ENCODE measurements at places on chromosomes 4 and X. TPM values are rescaled to one million over a fixed set of nuclear protein-coding genes. Genes with fewer than 3 reads are reported as not detected.

The FMR1NB gene
- polyA plus RNA-seq: 0.16 TPM

DNA sequence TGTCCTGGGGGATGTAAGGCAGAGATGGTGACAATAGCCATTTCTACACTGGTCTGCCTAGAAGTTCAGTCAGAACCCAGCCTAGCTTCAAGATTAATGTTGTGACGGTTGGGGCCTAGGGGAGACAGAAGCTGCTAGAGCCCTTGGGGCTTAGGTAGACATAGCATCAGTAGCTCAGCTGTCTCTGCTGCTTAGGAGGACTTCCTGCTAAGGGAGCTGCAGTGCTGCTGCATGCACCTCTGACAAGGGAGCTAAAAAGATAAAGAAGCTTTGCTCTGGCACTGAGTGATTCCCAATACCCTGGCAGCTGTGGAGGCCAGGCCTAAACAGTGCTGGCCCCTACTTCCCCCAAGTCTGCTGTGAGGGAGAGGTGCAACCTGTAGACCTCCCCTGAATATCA, 116.0 kb downstream of the CT47B1 start:
- no peak for DNase-seq

GRCh38 chrX:49041744-49042580, 1.2 kb downstream of the TFE3 start:
- no peak for DNase-seq

The TRMT2B gene
- 15.4 TPM for polyA plus RNA-seq

DNA sequence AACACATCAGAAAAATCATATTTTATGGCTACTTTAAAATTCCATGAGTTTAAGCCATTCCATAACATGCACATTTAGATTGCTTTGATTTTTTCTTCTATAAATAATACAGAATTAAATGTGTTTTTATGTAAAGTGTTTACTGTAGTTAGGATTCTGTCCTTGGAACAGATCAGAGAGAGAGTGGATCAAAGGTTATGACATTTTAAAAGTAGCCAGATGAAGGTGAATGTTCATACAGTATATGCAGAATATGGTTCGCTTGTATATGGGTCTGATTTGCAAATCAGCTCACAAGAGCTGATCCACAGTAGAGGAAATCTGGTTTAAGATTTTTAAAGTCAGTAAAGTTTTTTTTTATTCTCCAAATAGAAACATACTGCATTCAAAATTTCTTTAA, 7.2 kb upstream of the PALLD start:
- no peak for DNase-seq

The PAGE2B gene
- not detected for polyA plus RNA-seq

DNA sequence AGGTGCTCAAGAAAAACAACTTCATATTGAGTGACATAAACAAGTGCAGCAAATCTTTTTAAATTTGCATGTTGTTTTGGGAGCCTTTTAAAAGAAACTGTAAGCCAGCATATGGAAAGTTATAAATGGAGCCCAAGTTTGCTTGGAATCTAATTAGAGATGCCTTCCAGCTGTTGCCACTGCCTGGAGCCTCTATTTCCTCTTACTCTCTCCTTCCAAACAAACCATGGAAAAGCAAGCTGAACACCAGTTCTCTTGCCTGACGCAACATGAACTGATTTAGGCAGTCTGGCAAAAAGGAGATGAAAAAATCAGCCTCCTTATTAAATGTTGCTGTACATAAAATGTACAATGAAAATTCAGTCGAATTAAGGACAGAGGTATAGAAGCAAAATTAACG, 21.5 kb downstream of the ARSJ start:
- no peak for DNase-seq

DNA sequence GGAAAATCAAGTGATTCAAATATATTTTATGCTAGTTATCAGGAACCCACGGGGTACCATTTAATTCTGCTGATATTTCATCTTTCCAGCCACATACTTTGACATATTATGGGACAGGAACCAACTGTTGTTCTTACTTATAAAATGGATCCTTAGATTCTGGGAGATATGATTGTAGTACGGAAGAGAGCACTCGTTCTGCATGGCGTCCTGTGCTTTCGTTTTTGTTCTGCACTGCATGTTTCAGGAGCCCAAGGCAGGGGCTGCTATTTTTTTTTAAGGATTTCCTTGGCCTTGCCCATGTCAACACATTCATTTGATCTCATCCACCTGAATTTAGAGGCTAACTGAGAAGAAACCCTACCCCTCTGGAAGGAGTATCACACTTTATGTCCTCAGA, 245.5 kb upstream of the TLL1 start:
- no peak for DNase-seq

- no peak for DNase-seq
These were observed 53.3 kb downstream of the AR start for GRCh38 chrX:67596839-67597790.

The NDST3 gene
- 3.0 TPM for polyA plus RNA-seq

The IGBP1 gene
- polyA plus RNA-seq: 104 TPM

The NUP62CL gene
- 13.0 TPM for polyA plus RNA-seq

DNA sequence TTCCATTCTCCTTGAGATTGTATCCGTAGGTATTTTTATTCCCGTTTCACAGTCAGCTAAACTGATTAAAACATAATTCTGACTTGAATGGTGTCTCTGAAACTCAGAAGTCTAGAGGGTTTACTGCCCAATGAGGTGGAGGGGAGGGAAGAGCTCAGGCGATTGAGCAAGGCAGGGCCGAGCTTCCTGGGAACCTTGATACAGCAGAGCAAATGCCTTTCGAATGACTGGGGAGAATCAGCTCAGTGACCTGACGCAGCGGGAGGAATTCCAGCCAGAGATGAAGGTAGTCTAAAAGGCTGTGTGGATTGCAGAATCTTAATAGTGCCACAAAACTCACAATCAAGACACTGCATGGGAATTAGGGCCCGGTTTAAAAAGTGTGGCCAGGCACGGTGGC, 233.6 kb downstream of the EVC2 start:
- no peak for DNase-seq

The KIAA1210 gene
- 1.5 TPM for polyA plus RNA-seq

GRCh38 chr4:150363721-150364688, 217.9 kb upstream of the MAB21L2 start:
- DNase-seq: no peak

- DNase-seq: no peak
These were observed 118.6 kb downstream of the SLIT2 start for GRCh38 chr4:20370274-20370673.

DNA sequence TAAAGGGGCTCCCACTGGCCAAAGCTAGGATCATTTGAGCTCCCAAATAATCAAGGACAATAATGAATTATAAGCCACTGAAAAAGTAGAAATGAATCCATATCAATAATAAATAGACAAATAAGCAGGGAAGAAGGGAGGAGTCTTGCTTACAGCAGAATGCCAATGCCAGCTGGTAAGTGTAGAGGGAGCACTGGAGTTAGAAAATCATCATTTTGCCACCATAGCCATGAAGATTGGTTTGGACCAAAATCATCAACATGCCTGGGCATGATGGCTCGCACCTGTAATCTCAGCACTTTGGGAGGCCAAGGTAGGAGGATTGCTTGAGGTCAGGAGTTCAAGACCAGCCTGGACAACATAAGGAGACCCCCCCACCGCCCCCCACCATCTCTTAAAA, 20.4 kb upstream of the SH3KBP1 start:
- no peak for DNase-seq

The USP51 gene
- polyA plus RNA-seq: 12.7 TPM

DNA sequence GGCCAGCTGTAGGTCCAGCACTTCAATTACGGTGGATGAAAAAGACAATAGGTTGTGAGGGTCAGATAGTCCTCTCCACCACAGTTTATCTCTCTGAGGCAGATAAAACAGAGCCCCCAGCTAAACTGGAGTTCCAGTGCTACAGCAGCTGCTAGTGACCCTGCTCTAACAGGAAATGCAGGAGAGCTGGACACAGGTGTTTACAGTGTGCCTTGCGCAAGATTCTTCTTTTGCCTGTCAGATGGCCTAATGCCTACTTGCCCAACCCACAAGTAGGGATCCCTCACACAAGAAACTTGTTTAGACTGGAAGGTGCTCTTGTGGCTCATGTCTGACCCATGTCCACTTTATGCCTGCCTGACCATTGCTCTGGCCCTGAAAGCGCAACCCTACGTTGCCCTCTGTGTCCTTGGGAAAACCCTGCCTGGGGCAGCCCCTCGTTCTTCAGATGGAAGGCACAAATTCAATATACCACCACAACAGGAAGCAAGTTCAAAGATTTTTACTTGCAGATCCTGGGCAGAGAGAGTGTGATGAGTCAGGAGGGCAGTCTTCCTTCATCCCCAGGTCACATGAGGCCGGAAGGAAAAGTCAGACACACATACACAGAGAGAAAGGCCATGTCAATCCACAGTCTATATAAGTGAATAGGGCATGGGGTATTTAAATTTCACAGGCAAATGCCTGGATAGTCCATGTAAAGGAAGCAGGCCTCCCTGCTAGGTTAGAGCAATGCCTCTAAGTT, 105.1 kb upstream of the ADGRL3 start:
- DNase-seq: no peak

- DNase-seq: no peak
These were observed 14.3 kb downstream of the SLC10A6 start for GRCh38 chr4:86834901-86835300.

DNA sequence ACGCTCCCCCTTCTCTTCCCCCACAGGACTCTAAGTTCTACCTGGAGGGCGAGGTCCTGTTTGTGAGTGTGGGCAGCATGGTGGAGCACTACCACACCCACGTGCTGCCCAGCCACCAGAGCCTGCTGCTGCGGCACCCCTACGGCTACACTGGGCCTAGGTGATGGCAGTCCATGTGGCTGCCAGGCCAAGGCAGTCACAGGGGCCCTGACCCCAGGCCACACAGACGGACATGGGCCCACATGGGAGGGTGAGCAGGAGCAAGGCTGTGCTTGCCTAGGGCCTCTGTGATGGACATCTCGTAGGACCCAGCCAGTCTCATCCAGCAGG, 10.0 kb upstream of the ADD1 start:
- DNase-seq: no peak

The BLTP1 gene
- polyA plus RNA-seq: 77.8 TPM

DNA sequence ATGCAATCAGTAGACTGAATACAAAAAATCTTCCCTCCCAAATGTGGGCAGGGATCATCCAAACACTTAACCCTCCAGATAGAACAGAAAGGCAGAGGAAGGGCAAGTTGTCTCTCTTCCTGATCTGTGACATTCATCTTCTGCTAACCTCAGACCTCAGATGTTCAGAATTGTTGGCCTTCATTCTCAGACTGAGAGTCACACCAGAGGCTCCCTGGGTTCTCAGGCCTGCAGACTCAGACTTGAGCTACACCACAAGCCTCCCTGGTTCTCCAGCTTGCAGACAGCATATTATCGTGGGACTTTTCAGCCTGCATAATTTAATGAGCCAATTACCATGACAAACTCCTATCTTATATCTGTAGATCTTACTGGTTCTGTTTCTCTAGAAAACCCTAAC, 1471.6 kb upstream of the ADGRL3 start:
- no peak for DNase-seq

DNA sequence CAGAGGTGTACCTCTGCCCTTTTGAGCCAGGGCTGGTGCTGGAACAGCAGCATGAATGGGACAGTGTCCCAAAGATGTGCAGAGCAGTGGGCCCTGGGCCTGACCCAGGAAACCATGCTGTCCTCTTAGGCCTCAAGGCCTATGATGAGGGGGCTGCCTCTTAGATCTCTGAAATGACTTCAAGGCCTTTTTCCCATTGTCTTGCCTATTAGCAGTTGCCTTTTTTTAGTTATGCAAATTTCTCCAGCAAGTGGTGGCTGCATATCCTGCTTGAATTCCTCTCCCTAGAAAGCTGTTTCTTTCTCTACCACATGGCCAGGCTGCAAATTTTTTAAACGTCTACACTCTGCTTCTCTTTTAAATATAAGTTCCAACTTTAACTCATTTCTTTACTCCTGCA, 160.3 kb downstream of the CFAP299 start:
- DNase-seq: no peak

The TCEAL7 gene
- polyA plus RNA-seq: 30.7 TPM

DNA sequence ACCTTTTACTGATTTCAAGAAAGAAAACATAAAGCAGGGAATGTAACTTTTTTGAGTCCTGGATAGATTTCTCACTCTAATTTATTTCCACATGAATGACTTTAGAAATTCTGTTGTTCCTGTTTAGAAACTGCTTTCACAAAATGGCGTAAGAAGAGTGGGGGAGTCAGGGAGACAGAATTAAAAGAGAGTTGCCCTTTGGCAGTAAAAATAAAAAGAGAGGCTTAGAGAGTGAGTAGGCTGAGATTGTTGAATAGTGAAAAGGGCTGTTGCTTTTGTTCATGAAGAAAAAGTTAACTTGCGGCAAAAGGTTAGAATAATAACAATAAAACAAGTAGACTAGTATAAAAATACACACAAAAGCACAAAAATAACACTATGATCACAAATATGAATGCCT, 166.1 kb downstream of the TBCK start:
- DNase-seq: no peak

DNA sequence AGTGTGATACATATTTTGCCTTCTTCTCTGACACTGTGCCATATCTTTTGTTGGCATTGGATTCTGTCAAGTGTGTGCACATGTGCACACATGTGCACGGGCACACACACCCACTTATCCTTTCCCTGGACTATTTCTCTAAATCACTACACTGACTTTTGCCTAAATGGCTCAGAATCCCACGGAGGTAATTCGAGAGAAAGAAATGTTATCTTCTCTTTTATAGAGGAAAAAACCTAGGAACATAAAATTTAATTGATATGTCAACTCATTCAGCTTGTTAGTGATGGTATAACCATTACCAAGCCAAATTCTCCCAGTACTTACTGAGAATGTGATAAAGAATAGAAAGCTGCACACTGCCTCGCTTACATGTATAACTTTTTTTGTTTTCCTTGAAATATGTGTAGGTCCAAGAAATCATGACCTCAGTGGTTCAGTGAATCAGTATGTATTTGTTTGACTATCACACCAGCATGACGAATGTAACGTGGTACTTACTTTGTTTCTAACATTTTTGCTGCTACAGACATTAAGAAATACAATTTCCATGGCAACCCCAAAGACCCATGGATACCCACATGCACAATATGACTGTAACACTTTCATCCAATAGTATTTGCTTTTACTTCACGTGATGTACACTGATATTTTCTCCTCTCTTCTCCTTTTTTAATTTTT, 163.0 kb downstream of the PCDH7 start:
- DNase-seq: no peak

The DUSP21 gene
- polyA plus RNA-seq: not detected

GRCh38 chr4:2413821-2414610, 4.4 kb downstream of the ZFYVE28 start:
- DNase-seq: no peak

The HPSE gene
- polyA plus RNA-seq: 0.94 TPM

- no peak for DNase-seq
These were observed 280.3 kb downstream of the PDHA2 start for GRCh38 chr4:96120206-96120605.
